A549 treated with RU486 at 1 μM for 4 hours (cell line): ENCODE measurements at places on chromosomes 1 and 21. TPM values are rescaled to one million over a fixed set of nuclear protein-coding genes. Genes with fewer than 3 reads are reported as not detected.

Gene ANKRD35
- not detected in 5 replicates for total RNA-seq

Gene UBE2U
- total RNA-seq: not detected in 5 replicates

Gene EXO1
- total RNA-seq: 25.4 to 32.1 TPM (median 26.2 TPM) in 5 replicates

Gene OR2L5
- total RNA-seq: not detected in 5 replicates

Gene DIP2A
- 8.4 to 13.3 TPM (median 10.9 TPM) in 5 replicates for total RNA-seq

Gene FMO1
- not detected in 5 replicates for total RNA-seq

Gene MMEL1
- not detected in 5 replicates for total RNA-seq

Gene KCNE2
- total RNA-seq: not detected in 5 replicates

Gene PLA2G2F
- not detected in 5 replicates for total RNA-seq

Gene TNFRSF14
- 0.10 to 0.25 TPM (median 0.16 TPM) in 4 of 5 replicates, not detected in the other for total RNA-seq

Gene ETV3
- 8.5 to 14.1 TPM (median 10.8 TPM) in 5 replicates for total RNA-seq

Gene PLA2G2D
- total RNA-seq: not detected in 5 replicates

Gene LCE1F
- not detected in 5 replicates for total RNA-seq

Gene CD247
- total RNA-seq: 0.15 to 0.34 TPM (median 0.24 TPM) in 5 replicates

Gene LCK
- total RNA-seq: 0.05 to 0.08 TPM in 2 of 5 replicates, not detected in the others
